H1 (cell line): ENCODE measurements at places on chromosomes 2 and 18.
A peak's percentile ranks its signal among the peaks of the same experiment; 100 is the strongest.

DNA sequence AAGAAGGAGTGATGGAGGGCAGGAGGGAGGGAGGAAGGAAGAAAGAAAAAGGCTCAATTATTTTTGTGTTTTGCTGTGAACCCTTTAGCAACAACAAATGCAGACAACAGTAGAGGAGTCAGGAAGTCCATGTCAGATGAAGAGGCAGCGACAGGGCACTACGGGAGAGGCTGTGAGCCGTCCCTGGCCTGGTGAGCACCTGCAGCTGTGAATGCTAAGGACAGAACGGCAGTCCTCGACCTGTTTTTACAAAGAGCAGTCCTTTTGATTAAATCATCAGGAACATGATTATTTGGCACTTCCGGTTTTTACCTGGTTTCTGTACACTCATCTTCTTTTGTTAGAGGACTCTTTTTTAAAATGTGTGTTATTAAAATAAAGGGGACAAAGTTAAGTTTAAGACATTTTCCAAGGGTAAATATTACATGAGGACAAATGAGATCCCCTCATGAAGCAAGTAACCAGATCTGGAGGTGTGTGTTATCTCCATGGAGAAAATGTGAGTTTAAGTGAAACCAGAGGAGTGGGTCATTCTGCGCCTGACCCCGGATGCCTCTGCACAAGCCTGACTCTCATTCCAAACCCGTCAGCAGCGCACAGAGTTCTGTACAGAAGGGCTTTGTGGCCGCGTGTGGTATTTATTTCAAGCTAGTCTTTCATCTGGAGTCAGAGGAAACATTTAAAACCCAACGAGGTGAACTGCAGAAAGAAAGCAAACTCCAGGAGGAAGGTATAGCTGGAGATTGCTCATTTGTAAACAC is 492.5 kb downstream of the SOX11 start:
- no peak for DNase-seq

- no peak for DNase-seq
Observed at GRCh38 chr2:3738454-3738853, 35.1 kb downstream of the DCDC2C start.

GRCh38 chr2:82314836-82315472 is 2010.4 kb upstream of the LRRTM1 start:
- no peak for DNase-seq

DNA sequence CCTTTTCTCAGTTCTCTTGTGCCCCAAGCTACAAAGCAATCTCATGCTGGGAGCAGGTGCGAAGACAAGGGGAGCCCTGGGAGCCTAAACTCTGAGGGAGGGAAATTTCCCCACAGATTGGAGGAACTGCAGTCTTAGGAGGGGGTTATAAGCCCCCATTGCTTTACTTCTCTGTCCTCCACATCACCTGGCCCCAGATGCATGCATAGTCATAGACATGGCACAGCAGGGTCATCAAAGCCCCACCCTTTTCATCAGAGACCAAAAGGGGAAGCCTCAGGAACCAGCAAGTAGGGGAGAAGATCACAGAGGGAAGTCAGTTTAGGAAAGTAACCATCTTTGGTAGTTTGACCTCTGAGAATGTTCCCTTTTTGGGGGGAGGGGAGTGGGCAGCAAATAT is 33.7 kb downstream of the LANCL1 start:
- no peak for DNase-seq

- DNase-seq, result no peak
Observed at GRCh38 chr2:189002079-189002478, 27.9 kb downstream of the COL3A1 start.

- no peak for DNase-seq
Observed at GRCh38 chr2:163601377-163601776, 134.4 kb downstream of the FIGN start.

DNA sequence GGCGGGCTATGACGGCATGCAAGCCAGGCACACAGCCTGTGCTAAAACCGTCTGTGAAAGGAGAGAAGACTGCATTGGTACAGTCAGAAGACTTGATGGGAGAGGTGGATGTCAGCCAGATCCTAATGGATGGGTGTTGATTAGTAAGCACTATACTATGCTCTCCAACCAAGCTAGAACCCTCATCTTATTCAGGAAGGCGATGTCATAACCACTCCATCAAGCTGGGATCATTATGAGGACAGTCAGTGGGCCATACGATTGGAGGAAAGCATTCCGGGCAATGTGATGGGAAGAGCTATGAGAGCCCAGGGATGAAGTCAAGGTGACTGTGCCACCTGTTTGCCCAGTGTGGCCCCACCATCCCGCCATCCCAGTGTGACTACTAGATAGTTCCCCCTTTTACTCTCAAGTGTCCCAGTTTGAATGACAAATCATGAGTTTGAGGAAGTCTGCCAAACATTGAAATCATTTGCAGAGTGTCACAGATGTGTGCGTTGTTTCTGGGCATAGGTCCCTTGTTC is 66.4 kb downstream of the MRPS9 start:
- no peak for DNase-seq

DNA sequence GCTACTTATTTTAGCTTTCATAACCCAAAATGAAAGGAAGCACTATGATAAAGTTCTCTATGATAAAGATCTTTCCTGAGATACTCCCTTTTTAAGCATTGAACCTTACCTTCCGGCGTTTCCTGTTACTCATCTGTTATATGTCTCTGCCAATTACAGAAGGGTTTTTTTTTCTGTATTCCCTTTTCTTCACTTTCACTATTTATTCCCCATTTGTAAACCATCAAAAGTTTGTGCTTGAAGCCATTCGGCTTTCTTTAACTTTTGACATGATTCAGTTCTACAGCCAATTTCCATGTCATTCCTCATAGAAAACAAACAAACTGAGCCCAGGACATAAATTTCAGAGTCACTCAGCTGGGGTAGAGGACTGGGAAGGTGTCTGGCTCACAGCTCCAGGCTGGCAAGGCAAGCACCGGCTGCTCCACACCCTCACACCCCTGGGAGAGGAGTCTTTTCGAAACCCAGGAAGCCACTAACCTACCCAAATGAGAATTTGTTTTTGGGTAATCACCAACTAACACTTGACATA is 429.4 kb upstream of the TRIB2 start:
- DNase-seq, result no peak

DNA sequence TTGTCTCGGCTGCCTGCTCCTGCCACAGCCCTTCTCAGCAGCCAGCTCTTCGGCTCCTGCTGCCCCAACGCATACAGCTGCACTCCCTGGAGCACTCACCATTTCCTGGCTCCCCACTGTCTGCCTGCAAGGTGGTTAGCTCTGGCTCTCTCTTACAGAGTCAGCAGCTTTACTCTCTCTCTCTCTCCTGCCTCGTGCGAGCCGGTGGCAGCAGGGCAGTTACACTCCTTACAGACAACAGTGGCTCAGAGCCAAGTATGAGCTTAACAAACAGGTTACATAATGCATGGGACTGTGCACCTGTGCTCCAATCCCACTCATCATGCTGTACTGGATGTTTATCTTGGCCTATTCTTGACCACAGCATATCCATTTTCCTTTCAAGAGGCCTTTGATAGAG is 47.4 kb upstream of the DNAJC10 start:
- DNase-seq, result no peak

DNA sequence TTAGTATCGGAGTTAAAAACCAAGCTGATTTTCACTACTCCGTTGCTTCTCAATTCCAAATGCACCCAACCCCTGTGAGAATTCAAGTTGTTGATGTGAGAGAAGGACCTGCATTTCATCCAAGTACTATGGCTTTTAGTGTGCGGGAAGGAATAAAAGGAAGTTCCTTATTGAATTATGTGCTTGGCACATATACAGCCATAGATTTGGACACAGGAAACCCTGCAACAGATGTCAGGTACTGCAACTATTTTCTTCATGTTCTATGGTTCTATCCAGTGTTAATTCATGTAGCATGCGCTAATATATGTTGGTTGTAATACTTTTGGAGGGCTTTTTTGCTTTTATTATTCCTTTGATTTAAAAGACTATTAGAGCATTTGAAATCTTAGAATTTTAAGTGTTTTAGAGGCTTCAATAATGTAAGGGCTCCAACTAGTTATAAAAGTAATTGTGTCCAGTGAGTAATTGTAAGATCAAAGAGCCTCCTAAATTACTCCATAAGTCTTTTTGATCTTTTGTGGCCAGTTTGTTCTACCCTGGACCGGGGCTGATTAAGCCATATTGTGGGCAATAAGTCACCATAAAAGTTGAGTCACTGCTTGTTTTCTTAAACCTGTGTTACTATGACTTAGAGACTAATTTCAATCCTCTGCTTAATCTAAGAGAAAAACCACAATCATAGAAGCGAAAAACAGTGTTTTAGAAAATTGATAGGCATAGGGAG is 22.9 kb downstream of the DSG4 start:
- DNase-seq, result no peak

DNA sequence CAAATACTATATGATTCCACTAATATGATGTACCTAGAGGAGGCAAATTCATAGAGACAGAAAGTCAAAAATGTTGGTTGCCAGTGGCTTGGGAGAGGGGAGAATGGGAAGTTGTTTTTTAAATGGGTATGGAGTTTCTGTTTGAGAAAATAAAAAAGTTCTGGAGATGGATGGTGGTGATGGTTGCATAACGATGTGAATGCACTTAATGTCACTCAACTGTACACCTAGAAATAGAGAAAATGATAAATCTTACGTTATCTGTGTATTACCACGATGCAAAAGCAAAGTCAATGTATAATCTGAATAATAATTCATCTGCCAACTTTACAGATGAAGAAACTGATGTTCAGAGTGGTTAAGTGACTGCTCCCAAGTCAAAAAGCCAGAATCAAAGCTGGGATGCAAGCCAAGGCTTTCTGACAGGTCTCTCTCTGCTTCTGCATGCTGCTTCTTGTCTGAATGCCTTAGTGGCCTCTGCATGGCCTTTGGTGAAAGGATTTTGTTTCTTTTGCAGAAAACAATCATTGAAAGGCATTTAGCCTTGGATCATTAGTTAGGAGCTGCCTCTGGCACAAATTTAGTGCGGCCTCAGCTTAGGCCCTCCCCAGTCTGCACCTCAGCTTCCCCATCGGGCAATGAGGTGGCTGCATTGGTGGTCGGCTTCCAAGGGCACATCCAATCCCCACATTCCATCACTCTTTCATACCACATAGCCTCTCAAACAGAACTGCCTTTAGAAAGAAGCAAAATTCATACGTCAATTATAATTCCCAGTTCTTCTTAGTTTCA is 46.5 kb upstream of the MYCN start:
- no peak for DNase-seq

DNA sequence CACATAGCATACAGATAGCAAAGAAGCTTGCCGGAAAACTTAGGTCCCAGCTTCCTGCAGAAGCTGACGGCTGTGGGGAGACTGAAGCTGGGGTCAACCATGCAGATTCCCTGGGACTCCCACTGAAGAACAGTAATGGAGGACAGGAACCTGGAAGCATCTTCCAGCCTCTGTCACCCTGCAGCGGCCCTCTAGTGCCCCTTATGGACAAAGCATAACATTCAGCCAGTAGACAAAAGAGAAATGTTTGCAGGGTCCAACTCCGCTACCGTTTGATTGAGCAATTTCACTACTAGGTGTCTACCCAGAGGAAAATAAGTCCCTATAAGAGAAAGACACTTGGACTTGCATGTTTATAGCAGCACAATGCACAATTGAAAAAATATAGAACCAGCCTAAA is 460.6 kb downstream of the CNTNAP5 start:
- no peak for DNase-seq

DNA sequence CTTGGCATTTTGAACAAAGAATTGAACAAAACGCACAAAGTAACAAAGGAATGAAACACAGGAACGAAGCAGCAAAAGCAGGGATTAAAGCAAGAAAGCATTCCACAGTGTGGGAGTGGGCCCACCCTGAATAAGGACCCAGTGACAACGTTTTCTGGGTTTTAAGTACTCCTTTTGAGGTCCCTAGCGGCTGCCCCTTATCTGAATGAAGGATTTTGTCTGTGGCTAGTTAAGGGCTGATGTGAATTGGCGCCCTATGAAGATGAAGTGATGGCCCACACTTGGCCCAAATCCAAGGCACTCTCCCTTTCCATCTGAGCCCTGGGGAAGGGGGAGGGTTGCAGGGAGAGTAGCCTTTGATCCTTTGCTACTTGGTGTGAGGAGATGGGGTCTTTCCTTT is 7.8 kb upstream of the CCDC141 start:
- no peak for DNase-seq

DNA sequence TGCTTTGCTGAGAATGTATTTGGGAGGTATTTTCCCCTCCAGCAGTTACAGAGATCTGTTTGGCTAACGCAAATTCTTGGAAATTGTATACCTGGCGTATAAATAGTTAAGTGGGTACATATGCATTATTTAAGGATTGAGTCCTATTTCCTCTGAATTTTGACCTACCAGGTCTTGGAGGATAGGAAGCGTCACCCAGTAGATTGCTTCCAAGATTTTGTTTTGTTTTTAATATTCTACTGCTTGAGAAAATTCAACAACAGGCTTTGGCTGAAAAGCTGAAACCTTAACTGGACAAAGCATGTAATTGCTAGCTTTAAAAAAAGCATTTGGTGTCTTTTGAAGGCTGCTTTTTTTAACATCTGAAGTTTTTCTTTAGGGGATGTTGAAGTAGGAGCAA is 150.1 kb downstream of the WDSUB1 start:
- DNase-seq, result no peak

DNA sequence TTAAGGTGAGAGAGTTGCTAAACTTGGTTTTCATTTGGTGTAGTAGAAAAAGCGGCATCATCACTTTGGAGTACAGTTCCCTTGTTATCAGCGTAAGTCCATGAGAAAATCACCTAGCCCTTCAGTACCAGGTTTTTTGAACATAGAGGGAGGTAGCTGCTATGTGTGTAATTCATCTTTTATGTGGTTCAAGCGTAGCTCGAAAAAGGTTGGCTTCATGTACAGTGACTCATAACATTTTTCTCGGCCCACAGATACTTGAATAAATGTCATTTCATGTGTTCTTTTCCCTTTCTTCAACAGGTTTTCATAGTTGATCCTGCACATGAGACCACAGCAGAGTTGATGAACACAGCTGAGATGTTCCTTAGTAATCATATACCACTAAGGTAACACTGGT is 43.6 kb downstream of the UGGT1 start:
- DNase-seq, result no peak

- DNase-seq, result no peak
Observed at GRCh38 chr2:56267415-56267788, 83.6 kb downstream of the CCDC85A start.

DNA sequence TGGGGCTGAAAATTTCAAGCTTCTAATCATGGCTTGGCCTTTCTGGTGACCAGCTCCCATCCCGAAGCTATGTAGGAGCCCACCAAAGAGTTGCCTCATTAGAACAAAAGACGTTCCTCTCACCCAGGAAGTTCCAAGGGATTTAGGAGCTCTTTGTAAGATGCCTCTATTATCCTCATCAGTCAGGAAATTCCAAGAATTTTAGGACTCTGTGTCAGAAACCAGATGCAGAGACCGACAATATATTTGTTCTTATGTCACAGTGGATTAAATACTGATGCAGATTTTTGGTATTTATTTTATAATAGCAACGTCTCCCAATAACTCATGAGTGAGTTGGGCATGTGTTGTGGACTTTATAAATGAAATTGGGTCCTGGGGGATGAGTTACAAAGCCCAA is 91.8 kb upstream of the SKOR2 start:
- DNase-seq, result no peak

DNA sequence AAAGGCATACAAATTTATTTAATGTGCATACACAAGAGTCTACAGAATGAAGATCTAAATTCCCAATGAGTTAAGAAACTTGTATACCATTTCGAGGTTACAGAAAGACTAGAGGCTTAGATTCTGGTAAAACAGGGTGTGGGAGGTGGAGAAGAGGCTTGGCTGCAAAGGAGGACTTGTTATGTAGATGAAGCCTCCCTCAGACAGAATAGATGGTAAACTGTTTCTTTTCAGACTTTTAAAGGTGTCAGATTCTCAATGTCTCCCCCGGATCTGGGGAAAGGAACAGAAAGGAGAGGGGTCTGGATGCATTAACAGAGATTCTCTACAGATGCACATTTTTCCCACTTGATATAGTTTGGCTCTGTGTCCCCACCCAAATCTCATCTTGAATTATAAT is 126.0 kb downstream of the ST6GAL2 start:
- DNase-seq, result peak; percentile 3
